ENCODE measurements at places on chromosomes 5 and 9.

DNA sequence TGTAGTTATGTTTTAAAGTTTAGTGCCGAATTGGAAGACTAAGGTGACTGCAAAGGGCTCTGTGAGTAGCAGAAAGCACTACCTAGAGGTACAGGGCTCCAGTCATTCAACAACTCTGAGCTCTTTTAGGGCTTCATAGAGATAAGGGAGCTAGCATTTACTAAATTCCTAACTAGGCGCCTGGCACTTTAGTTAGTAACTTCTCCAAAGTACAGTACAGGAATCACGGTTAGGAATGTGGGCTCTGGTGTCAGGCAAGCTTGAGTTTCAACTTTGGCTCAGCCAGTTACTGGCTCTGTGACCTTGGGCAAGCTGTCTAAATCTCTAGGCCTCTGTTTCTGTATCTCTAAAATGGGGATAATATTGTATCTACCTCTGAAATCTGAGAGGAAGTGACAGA lies 115.3 kb downstream of the SLIT3 start:
- DNase-seq: no peak

- no peak for DNase-seq
These were observed 57.3 kb upstream of the SLC28A3 start for GRCh38 chr9:84397822-84398221.

DNA sequence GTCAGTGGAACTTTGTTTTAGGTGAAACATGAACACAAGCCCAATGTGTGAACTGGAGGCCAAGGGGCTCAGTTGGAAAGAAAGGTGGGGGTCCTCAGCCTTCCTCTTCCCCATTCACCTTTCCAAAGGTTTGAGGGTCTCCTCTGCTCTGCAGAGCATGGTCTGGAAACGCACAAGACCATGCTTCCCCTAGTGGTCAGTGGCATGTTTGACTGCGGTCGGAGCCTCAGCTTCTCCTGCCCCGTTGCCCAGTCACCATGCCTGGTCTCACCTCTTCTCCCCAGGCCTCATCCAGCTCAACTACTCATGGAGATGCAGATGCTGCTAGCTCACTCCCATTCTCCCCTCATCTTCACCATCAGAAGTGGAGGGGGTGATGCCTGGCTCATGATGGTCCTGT lies 340.3 kb downstream of the GADD45G start:
- no peak for DNase-seq

DNA sequence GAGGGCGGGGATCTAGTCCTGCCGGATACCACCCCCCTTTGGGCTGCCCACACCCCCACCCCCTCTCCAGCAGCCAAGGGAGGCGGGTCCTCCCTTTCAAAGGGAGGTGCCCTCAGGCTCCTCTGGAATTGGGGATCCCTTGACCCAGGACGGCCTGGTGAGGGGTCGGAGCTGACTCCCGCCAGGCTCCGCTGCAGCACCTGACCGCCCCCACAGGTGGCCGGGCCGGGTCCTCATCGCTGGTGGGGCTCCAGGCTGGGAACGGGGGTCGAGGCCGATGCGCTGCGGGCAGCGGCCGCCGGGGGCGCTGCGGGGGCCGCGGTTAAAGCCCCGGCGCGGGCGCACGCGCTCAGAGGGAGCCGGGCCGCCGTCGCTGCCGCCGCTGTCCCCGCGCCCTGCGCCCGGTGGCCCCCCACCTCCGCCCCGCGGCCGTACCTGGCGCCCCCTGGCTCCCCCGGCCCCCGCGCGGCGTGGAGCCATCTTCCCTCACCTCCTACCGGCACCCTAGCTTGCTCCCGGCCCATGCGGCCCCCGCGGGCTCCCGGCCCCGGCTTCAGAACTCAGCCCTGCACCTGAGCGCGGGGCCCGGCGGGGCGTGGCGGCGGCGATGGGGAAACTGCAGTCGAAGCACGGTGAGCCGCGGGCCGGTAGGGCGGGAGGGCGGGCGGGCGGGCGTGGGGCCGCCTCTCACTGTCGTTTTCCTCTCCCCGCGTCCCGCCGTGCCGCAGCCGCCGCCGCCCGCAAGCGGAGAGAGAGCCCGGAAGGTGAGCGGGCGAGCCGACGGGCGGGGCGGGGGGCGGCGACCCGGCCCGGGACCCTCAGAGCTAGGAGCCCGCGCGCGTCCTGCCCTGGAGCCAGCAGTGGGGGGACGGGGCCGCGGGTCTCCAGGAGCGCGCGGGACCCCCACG lies at the start of gene NKD2:
Gene NKD2, plus strand, starts transcription at position 352 of the 908 bp plus-strand sequence. Its CDS starts 256 bp downstream, at position 608.
- no peak for DNase-seq

DNA sequence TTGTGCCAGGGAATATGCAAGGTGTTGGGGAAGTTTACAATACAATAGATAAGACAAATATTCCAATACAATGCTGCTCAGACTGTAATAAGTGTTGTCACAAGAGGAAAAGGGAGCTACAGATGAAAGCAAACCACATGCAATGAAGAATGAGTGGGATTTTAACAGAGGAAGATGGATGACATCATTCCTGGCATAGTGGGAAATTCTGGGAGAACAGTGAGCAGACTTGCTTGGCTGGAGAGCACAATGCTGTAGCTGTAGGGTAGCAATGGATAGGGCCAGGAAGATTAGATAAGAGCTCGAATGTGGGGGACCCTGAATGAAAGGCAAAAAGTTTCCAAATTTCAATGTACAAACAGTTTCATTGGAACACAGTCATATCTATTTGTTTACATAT lies 9.5 kb upstream of the DPYSL3 start:
- DNase-seq: no peak

DNA sequence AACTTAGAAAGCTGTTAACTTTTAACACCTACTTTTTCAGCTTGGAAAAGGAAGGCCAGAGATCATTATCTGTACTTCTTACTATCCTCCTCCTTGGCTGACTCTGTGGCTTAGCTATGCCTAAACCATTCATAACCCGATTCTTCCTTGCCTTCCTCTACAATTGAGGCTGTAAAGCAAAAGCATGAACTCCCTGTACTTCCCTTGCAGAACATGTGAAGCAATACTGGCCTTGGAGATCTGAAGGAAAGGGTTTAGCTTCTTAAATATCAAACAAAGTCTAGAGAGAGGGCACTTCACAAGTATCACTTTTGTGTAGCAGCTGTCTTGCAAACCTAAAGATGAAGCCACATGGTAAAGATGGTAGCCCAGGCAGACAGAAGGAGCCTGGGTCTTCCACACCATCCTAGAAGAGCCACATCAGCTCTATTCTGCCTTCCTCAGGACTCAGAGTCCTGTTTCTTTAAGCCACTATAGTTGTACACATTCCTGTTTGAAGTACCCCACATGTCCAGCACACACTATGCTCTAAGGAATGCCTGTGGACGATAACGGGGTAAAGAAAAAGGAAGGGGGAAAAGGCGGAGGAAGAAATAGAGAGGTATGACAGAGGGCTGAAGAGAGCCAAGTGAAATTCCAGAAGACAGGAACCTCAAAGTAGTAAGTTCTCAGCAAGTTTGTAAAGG lies 169.2 kb downstream of the SLIT3 start:
- no peak for DNase-seq

GRCh38 chr9:107471552-107471951 lies 18.0 kb downstream of the KLF4 start:
- DNase-seq: no peak

DNA sequence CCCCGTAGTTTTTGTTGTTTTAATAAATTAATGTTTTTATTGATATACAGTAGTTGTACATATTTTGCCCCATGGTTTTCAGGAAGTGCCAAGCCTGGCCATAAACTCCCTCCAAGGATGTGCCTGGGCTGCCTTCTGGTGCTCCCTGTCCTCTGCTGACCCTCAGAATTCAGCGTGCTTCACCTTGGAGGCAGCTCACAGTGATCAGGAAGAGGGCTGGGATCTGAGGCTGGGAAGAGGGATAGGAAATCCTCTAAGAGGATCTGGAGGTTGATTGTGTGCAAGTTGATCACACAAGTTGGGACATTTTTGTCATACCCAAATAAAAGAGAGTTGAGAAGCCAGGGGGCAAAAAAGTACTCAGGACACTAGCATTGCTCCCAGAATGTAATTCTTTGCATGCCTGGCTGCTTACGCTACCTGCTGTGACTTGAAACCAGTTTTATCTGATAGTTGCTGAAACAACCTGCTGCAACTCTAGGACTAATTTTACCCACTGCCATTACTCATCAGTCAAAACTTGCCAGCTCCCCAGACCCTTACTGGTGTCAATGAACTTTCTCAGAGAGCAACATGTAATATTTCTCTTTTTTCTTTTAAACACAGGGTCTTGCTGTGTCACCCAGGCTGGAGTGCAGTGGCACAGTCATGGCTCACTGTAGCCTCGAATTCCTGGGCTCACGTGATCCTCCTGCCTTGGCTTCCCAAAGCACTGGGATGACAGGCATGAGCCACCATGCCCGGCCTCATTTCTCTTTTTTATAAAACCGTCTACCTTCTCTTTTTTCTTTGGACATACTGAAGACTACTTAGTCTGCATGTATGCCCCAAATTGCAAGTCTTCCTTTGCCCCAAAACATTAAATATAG lies 29.0 kb downstream of the PDE6A start:
- DNase-seq: peak; percentile 95

DNA sequence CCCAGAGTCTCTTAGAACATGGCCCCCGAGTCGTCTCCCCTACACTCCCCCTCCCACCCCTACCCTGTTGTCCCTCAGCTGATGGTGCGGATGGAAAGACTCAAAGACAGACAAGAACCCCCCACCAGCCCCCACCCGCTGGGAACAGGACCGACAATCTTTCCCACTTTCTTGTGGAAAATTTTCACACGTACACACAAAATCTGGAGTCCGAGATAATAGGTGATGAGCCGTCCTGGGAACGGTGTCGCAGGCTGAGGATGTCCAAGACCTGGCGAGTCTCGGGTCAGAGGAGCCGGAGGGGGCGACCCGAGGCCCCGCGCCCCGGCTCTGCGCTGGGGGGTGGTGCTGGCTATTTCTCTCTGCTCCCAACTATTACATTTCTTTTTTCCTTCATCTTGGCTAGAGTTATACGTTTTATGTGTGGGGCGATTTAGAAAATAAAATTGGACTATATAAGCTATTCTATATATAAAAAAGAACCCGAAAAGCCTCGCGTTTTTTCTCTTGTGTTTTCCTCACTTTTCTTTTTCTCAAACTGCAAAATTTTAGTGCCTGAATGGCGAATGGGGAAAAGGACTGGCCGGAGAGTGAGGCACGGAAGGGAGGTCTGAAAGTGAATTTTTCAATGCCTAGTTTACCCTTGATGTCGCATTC lies 188.8 kb downstream of the MEF2C start:
- no peak for DNase-seq

DNA sequence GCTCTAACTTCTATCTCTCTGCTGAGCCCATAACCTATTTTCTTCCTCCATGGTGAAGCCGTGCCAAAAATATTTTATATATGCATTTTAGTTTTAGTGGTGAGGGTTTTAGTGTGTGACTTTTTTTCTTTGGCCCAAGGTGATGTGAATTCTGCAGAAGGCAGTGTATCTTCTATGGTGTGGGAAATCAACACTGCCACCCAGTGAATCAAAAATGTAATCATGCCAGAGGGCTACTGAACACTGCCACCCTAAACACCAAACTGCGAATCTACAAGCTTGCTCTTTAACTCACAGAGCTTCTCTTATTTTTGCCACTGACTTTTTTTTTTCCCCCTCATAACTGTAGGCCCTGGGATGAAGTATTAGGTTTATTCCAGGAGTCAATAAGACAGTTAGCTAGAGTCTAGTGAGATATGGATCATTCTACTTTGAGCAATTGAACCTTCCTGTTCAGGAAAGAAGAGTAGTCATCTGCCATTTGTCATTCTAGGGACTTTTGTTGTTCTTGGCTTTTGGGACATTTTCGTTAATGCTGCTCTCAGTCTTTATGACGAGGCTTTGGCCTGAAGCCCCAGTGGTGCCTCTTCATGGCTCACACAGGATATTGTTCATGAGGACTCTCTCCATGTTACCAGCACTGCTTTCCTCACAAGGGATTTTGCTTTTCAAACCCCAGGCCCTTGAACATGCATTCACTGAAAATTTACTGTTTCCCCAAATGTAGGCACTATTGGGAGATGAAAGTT lies 53.1 kb downstream of the C7 start:
- DNase-seq: no peak

GRCh38 chr5:92207151-92207550 lies 824.0 kb upstream of the ARRDC3 start:
- no peak for DNase-seq

Measured in trophoblast cell (in vitro differentiated cells and primary cell).